ENCODE measurements at places on chromosomes 7 and 10.

- no peak for DNase-seq
Measured at GRCh38 chr10:122288917-122289316, 17.8 kb downstream of the BTBD16 start.

DNA sequence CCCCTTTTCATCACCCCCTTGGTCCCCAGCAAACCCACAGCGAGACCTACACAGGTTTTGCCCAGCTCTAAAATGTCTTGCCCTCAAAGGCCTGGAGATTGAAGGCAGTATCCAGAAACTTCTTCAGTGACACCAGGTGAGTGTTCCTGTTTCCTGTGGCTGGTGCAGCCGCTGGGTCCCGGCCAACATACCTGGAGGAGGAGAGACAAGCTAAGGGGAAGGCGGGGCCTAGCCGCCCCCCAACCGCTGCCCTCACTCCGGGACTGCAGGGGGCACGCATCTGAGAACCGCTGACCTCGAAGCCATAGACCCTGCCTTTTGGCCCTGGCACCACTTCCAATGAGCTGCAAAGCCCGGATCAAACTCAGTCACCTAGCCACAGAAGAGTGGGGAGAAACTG, 27.0 kb downstream of the OGDHL start:
- no peak for DNase-seq

- no peak for DNase-seq
Measured at GRCh38 chr7:71300086-71300485, 168.1 kb downstream of the GALNT17 start.

DNA sequence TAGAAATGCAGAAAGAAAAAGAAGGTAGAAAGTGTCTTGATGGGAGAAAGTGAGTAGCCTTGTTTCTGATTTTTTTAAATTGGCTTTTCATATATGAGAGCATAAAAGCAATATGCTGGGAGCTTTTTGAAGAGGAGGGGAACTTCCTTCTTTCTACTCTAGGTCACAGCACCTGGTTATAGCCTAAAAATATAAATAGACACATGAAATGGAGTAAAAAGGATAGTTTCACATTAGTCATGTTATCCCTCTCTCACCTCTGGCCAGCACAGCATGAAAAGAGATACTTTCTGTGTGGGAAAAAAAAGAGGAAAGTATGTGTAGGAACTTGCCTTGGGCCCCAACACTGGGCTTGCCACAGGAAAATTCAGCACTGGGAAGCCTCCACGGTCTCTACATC, 292.2 kb upstream of the ZWINT start:
- no peak for DNase-seq

- DNase-seq, result peak; percentile 16
Measured at GRCh38 chr10:21030091-21030490, 133.0 kb upstream of the NEBL start.

DNA sequence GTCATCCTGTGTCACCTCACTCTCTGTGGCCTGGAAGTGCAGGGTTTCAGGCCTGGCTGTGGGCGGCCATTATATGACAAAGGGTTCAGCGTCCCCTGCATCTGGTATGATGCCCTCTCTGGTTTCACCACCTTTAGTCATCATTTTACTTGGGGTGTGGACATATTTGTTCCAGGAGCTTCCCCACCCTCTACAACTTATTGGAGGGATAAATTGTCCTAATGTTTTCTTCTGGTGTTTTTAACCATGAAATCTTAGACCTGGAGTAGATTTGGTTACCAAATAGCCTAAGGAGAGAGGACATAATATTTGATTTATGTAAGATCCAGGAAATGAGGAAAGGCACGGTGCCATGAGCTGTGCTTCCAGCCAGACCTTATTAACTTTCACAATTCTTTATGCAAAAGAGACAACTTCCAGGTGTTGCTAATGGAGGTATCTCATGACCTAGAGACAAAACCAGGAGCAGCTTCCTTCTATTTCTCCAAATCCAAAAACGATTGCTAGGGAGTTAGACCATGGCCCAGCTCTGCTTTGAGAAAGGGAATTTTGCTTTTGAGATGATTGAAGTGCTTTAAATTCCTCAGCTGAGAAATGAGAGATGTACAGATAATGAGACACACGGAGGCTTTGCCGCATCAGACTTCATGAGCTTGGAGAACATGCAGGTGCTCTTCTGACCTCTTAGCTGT, 20.9 kb downstream of the WBP1L start:
- no peak for DNase-seq

GRCh38 chr7:104862719-104863118, 151.3 kb upstream of the KMT2E start:
- peak; percentile 39 for DNase-seq

DNA sequence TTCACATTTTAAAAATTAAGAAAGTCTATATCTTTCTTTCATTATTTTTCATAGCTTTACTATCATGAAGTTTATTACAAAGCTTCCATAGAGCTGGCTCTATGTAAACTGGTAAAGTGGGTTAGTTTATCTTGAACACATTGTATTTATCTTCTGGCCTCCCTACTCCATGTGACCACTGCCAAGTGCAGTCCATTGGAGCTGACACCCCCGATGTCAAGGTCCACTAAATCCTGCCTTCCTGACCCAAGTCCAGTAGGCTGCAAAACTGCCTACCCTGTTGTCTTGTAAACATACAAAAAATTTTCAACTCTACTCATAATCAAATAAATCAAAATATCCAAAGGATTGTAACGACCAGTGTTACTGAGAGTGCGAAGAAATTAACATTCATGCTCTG, 10.2 kb downstream of the DNAJC12 start:
- no peak for DNase-seq

DNA sequence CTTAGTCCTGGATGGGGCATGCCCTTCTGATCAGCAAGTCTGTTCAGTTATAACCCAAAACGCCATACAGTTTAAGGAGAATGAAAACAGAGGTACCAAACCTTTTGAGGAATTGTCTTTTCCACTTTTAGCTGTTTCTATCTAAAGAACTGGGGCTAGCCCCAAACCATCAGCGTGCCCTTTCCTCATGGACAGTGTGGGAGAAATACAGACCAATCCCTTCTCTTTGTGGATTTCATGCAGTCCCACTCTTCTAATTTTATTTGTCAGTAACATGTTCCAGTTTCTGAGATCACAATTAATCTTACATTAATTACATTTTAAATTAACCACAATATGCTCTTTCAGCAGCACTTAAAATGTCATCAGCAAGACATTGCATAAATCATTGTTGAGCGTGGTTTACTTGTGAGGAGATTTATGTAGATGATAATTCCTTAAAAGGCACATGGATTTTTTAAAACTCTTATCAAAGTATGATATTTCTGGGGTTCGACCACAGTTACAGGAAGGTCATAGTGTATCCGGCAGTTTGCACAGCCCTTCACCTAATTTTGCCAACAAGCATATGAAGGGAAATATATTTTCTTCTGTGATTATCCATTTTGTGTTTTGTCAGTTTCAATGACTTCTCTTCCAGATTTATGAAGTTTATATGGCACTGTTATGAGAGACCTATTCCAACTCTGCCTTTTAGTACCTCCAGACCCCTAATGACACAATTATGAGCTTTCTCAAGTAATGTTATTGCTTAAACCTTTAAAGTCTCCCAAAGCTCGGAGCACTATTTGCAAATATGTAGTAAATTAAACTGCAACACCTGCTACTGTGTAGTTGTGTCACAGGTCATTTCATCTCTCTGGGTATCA, 868.4 kb upstream of the C7orf33 start:
- DNase-seq, result no peak

DNA sequence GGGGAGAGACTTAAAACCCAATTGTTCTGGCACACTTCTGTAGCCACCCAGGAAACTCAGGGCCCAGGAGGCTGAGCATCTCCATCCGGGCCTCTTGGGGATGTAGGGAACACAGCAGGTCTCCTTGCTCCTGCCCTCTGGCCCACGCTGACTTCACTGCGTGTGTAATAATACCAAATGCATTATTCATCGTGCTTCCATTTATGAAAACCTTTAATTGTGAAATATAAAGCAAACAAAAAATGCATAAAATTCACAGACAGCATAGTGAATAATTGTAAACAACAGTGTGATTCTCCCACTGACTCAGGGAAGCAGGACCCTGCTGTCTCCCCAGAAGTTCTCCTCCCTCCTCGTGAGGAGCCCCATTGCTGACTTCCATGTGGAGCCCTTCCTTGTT, 70.3 kb upstream of the SHH start:
- DNase-seq, result no peak

DNA sequence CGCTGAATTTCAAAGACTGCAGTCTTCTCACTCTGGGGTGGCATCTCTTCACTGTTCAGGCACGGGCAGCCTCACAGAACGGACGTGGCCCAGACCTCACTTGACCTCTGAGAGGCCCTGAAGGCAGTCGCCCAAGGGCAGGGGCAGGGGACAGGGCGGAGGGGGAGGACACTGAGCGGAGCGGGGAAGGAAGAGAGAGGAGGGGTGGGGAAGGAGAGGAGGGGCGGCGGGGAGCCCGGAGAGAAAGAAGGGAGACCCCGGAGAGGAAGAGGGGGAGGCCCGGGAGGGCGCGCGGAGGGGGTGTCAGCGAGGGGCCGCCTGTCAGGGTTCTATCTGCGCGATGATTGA, 58.7 kb upstream of the COMTD1 start:
- no peak for DNase-seq

- no peak for DNase-seq
Measured at GRCh38 chr7:1419688-1420087, 39.6 kb downstream of the MICALL2 start.

- no peak for DNase-seq
Measured at GRCh38 chr7:5343884-5344283, 61.1 kb downstream of the SLC29A4 start.

GRCh38 chr10:101694674-101695403, at the start of gene FBXW4:
Gene FBXW4, minus strand, starts transcription at chr10:101695170. Its CDS starts 65 bp downstream, at chr10:101695105.
- peak; percentile 76 for DNase-seq

DNA sequence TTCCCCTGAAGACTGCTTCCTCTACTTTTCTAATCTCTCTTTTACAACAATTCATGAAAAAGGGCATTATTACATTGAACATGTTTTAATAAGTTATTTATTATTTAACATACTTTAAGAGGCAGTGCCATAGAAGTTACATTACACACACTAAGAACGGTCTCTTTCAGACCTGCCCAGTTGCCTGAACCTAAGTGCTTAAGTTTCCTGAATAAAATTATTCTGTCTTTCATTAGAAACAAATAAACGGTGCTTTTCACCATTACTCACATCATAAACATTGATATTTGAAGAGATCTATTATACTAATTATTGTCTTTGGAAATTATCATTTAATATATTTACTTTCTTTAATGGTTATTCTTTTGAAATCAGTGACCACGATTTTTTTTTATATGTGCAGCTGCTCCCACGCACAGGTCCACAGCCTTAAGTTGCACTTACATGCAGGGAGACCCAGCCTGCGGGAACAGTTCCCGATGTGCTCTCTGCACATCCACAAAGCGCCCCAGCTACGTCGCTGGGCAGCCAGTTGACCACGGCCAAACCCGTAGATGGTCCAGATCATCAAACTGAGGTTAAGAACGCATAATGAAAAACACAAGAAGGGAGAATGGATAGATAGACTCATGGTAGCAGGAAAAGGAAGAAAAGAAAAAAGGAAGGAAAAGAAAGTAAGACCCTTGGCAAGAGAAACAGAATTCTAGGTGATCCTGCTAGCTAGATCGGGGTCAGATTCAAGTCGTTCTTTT, 437.0 kb upstream of the MGMT start:
- no peak for DNase-seq

DNA sequence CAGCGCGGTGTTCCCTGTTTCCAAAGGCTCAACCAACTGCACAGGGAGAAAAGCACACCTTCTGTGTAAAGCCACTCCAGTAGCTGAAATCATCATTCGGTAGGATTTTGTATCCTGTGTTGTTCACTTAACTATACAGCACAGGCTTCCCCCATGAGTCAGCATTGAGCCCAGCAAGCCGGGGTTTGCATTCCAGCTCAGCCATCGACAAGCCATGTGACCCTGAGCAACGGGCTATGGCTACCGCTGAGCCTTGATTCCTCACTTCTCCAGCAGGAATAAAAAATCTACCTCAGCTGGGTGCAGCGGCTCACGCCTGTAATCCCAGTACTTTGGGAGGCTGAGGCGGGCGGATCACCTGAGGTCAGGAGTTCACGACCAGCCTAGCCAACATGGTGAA, 44.1 kb upstream of the ATP6V0A4 start:
- no peak for DNase-seq

GRCh38 chr10:126478546-126478945, 90.3 kb upstream of the ADAM12 start:
- no peak for DNase-seq

GRCh38 chr7:142000244-142000643, 4.6 kb downstream of the MGAM start:
- no peak for DNase-seq

- DNase-seq, result peak; percentile 32
Measured at GRCh38 chr7:6375348-6376101, 72.2 kb downstream of the DAGLB start.

- DNase-seq, result no peak
Measured at GRCh38 chr10:122326385-122326784, 48.1 kb upstream of the PLEKHA1 start.

- peak; percentile 70 for DNase-seq
Measured at GRCh38 chr10:70296406-70296899, 12.6 kb upstream of the NPFFR1 start.

- DNase-seq, result no peak
Measured at GRCh38 chr7:36604806-36605205, 119.5 kb downstream of the AOAH start.

DNA sequence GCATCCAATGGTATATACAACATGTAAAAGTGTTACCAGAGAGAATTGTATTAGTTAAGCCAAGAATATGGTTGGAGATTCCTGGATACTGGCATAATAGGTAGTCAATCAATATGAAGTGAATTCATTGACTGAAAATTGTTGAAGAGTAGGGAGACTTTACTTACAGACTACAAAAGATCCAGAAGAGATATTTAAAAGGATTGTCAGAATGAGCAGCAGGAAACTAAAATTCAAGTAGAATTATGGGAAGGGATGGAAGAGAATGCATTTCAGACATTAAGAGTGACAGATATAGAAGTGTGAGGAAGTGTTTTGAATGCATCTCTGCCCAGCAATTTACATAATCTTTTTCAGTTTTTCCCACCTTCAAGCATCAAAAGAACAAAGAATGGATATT, 62.3 kb upstream of the POM121L12 start:
- no peak for DNase-seq

DNA sequence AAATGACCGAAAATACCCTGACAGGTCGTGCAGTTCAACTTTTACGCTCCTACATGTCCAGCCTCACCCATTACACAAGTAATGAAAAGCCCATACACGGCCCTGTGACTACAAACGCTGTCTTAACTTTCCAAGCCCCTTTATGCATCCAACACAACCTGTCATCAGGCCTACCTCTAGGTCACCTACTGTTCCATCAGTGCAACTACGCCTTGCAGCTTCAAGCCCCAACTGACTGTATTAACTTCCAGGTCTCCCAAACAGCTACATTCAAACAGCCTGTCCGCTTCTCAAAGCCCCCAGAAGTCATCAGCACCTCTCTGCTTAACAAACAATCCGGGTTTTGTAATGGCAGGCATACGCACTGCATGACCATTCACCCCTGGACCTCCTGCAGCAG, 19.2 kb downstream of the ZNF107 start:
- DNase-seq, result no peak

- DNase-seq, result peak; percentile 80
Measured at GRCh38 chr10:62594093-62594520, 210.4 kb upstream of the ADO start.

- DNase-seq, result no peak
Measured at GRCh38 chr7:95996174-95996573, 223.8 kb downstream of the DYNC1I1 start.

GRCh38 chr10:115977855-115978254, 295.2 kb downstream of the GFRA1 start:
- no peak for DNase-seq
